Spinal cord (tissue), 10 donors: ENCODE measurements at places on chromosomes 1 and 21. TPM values are rescaled to one million over a fixed set of nuclear protein-coding genes. Genes with fewer than 3 reads are reported as not detected.

GRCh38 chr1:170545476-170545875 is 13.5 kb downstream of the GORAB start:
- no peak for DNase-seq

GBP4 gene
- total RNA-seq = 2.7 TPM

DNA sequence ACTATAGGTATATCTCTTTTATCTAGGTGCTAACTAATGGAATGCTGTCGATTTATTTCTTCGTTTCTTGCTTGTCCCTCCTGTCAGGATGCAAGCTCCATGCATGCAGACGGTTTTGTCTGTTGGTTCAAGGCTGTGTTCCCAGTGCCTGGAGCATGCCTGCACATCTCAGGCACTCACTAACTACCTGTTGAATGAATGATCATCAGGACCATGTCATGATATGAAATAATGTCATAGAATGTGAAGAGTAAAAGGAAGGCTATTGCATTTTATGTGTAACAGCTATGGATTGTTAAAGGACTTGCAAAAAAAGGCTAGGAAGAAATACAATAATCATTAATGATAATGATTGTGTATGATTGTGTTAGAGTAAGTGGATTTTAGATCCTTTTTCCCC is 4.2 kb downstream of the GPR25 start:
- no peak for DNase-seq

RXRG gene
- 9.0 TPM for total RNA-seq

PRDM16 gene
- total RNA-seq = 8.1 TPM

GRCh38 chr1:31238986-31239613 is 587 bp downstream of the NKAIN1 start:
- peak; percentile 83 for DNase-seq

- DNase-seq = no peak
These were observed 11.3 kb downstream of the LDLRAD2 start for GRCh38 chr1:21823206-21823979.

VTCN1 gene
- total RNA-seq = 0.33 TPM

- DNase-seq = no peak
These were observed 119.3 kb upstream of the ZC3H12A start for GRCh38 chr1:37354876-37355650.

DNA sequence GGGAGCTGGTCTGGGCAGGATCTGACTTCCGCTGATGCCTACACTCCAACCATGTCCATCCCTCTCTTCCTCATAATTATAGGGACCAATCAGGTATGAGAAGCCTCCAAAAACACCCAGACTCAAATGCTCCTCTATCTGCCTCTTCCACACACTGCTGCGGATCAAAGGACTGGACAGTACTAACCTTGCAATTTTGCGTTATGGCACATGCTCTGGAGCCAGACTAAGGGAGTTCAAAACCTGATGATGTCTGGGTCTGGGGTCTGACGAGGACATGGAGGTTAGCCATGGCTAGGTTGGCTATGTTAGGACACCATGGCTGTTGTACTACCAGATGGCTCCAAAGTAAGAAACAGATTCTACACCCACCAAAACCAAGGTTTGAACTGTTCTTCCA is 10.3 kb downstream of the GPN2 start:
- no peak for DNase-seq

FMO5 gene
- total RNA-seq = 3.1 TPM

DNA sequence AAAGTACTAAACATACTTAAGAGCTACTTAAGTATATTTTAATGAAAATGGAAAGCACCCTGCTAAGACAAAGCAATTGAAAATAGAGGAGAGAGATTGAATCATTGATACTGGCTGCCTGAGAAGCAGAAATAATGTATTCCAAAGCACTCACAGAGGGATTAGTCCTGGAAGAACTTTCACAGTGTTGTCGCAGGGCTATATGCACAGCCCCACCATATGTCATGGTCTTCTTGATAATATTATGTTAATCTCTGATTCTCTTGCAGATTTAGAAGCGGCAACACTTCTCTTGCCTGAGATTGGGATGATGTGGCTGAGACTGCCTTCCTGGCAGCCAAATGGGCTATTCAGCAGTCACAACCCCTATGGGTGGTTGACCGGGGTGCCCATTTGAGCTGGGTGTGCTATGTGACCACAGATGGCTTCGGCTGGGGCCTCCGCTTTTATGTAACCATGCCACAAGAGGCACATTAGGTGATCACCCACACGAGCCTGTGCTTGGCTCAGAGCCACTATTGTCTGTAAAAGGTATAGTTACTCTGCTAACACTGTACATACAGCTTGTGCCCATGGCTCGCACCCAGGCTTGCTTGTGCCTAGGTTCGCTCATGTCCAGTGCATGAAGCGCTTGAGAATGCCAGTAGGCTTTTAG is 152.2 kb upstream of the SGIP1 start:
- DNase-seq = no peak

DNA sequence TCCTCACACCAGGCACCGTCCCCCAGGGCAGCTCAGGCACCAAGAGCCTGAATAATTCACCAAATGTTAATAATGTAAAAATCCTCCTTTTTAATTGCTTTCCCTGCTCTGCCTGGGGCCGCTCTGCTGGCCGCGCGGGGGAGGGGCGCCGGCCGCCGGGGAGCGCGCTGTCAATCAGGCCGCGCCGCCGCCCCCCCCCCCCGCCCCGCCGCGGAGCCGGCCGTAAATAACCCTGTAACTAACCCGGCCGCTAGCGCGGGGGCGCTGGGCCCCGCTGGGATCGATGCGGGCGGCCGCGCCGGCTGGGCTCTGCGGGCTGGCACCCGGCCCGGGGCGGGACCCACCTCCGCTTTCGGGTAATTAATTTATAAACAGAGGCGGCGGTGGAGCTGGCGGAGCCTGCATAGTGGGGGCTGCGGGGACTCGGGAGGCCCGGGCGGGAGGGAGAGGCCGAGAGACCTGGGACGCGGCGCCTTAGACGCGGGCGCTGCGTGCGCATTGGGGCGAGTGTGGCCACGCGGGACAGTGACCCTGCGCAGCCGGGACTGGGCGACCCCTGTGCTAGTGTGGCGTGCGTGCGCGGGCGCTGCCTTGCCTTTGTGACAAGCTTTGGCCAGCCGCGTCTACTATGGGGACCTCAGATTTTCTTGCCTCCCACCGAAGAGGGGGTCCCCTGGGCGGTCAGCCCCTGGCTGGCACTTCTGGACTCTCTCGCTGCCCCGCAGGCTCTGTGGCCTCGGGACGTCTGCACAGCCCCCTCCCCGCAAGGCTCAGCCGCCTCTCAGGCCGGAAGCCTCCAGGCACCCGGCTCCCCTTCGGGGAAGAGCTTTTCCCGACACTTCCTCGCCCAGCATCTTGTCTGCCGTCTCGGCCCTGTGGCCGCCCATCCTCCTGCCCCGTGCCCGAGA is 16.6 kb downstream of the SAMD11 start:
- DNase-seq = peak; percentile 83

RCOR3 gene
- total RNA-seq = 54.1 TPM

- no peak for DNase-seq
These were observed 7.9 kb downstream of the AKT3 start for GRCh38 chr1:243842161-243842560.

DNA sequence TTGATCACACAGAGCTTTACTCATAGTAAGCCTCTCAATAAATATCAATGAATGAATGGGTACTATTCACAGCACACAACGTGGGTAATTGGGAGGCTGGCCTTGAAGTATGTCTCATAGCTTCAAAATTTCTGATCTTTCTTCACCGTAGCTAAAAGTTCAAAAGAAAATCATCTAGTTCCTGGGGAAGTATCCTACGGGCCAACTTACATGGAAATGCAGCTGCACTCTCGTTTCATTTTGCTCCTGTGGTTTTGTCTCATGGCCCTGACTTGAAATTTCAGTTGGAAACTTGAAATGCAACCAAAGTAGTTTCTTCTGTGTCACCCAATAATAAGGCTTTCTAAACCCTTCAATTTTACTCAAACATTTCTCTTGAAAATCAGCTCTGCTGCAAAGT is 76.1 kb upstream of the CNIH3 start:
- no peak for DNase-seq

FCRL5 gene
- 0.20 TPM for total RNA-seq

- DNase-seq = no peak
These were observed 12.9 kb downstream of the PFKL start for GRCh38 chr21:44312716-44313115.
